Epithelial cell of prostate (primary cell): ENCODE measurements at places on chromosomes 11 and 22.

DNA sequence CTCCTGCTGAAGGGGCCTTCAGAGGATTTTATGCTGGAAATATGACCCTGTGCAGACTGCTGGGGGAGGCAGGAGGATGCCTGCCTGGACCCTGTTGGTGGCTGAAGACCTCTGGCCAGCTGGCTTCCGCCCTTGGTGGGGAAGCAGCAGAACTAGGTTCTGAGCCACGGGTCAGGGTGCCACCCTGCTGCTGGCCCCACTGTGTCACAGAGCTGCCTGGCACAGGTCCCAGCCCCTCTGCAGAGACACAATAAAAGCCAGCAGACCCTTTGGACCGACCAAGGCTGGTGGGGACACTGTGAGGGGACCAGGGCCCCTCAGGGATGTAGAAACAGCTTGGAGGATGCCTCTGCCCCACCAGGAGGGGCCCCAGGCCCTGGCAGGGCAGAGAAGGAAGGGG is 6.9 kb upstream of the SREBF2 start:
- no peak for DNase-seq

DNA sequence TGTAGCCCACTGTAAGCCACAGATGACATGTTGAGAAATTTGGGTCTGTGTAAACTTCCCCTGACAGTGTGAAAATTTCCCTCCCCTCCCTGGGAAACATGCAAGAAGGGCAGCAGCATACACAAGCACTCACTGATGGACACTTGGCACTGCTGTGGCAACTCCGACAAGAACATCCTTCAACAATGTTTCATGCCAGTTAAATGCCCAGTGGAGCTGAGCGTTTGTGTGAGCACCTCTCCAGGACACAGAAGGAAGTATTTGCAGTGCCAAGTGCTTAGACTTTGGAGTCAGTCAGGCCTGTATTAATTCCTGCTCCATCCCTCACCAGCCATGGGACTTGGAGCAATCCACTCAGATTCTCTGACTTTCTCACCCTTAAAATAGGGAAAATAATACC is 17.7 kb downstream of the C11orf87 start:
- DNase-seq, result no peak

GRCh38 chr11:96943970-96944369 is 554.2 kb downstream of the JRKL start:
- no peak for DNase-seq

DNA sequence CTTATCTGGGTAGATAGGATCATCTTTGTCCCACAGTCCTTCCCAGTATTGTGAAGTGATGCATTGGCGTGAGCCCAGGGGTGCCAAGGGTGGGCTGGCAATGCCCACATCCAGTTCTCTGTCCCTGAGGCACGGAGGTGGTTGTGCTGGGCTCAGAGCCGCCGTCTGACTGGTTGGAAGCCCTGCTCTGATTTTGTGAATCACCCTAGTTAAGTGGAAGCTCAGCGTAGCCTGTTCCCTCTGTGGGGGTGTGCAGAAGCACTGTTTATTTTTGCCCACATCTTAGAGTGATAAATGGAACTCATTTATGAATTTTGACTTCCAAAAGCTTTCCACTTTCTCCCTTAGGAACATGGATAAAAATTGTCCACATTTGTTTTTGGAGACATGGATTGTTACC is 13.6 kb downstream of the BCR start:
- no peak for DNase-seq

DNA sequence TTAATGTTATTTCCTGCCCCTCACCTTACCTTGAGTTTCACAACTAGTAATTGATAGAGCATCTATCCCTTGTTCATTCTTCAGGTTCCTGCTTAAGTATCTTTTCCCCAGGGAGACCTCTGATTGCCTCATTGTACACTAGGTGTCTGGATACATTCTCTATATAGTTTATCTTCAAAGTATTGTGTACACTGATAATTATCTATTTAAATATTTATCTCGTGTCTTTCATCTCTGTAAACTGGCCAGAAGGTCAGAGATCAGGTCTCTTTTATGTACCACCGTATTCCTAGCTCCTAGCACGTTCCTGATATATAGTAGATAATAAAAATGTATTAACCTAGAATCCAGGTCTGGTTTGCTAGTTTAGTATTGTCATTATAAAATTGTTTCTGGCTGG is 6.4 kb downstream of the TMEM126B start:
- DNase-seq, result no peak

DNA sequence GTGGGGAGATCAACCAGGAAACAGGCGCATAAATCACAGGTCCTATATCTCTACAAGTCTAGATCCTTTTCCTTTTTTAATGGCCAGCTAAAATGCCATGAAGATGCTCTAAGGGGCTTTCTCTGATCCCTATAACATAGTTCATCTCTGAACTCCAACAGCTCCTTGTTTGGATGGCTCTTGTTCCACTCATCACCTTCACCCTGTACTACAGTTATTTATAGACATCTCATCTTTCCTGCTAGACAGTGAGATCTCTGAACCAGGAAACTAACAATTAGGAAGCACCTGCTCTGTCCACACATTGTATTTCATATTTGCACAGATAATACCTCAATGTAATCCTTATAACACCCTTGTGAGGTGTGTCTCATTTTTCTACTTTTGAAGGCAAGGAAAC is 31.6 kb downstream of the KCNA4 start:
- DNase-seq, result no peak

DNA sequence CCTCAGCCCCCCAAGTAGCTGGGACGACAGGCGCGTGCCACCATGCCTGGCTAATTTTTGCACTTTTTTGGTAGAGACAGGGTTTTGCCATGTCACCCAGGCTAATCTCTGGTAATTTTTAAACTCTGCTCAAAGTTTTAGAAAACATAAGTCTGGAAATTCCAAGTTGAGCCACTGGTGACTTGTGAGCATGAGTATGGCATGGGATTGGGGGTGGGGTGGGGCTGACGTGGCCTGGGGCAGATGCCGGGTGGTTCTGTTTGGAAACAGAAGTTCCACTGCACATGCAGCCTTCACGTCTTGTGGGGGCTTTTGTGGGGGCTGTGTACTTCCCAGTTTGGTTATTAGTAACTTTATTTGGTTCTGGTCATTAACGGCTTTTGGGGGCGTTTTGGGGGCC is 67.3 kb downstream of the PTPRJ start:
- no peak for DNase-seq

- DNase-seq, result no peak
Measured at GRCh38 chr11:35618497-35619115, 346 bp downstream of the FJX1 start.

GRCh38 chr22:19610518-19611253 is 86.5 kb upstream of the CLDN5 start:
- DNase-seq, result no peak
